ENCODE measurements at places on chromosomes 12 and 14. TPM values are rescaled to one million over a fixed set of nuclear protein-coding genes. Genes with fewer than 3 reads are reported as not detected.

RNASE2 gene
- 0.29 TPM for total RNA-seq

HSPB8 gene
- total RNA-seq = 14.7 TPM

PTPRO gene
- total RNA-seq = 1.7 TPM

CPNE8 gene
- 18.1 TPM for total RNA-seq

PELI2 gene
- total RNA-seq = 3.2 TPM

DNA sequence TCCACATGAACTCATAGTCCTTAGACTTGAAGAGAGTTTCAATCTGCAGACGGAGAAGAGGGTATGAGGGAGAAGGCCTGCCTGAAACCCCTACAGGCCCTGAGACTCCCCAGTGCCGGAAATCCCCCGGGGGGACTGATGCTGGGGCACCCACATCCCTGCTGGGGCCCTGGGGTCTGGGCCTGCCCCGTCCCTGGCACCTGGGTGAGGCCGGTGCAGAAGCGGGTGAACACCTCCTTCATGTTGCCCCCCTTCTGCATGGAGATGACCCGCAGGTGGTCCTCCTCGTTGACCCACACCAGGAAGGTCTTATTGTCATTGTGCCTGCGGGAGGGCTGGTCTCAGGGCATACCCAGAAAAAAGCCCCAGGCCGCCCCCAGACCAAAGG lies 2.4 kb downstream of the CKB start:
- DNase-seq = no peak

- no peak for DNase-seq
These were observed 47.1 kb downstream of the SEC23A start for GRCh38 chr14:39055786-39056474.

DNA sequence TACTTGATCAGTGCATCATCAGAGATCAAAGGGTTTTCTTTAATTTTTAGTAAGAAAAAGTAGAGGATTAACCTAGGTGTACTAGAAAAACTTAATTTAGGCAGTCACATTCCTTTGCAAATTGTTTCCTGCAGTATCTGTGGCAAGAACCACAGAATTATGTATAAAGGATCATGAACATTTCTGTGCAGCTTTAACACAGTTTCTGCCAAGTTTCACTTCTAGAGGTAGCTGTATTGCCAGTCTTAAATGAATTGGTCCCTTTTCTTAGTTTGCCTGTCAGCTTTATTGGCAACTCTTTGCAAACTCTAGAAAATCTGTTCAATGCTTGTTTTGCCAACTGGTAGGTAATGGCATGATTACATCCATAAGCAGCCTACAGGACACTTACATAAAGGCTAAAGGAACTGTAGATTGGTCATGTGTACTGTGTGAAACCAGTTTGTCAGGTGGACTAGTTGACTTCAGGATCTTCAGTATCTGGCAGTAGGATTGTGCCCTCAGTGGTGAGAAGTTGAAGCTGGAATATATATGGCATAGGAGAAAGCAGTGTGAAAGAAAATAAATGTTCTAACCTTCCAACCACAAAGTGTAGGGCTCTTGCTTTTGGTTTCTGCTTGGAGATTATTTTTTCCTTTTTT lies 75.9 kb downstream of the TTLL5 start:
- no peak for DNase-seq

DNA sequence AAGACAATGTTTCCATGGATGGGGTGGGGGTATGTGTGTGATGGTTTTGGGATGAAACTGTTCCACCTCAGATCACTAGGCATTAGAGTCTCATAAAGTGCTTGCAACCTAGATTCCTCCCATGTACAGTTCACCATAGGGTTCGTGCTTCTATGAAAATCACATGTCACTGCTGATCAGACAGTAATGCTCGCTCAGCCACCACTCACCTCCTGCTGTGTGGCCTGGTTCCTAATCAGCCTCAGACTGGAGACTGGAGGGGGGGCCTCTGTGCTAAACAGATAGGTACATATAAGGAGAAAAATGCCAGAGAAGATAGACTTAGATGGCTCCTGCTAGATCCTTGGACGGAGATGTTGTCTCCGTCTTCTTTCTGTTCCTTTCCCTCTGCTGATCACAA lies 1296.9 kb upstream of the SEL1L start:
- no peak for DNase-seq

- DNase-seq = peak; percentile 42
These were observed 2.6 kb downstream of the NOC4L start for GRCh38 chr12:132146772-132147422.

DNA sequence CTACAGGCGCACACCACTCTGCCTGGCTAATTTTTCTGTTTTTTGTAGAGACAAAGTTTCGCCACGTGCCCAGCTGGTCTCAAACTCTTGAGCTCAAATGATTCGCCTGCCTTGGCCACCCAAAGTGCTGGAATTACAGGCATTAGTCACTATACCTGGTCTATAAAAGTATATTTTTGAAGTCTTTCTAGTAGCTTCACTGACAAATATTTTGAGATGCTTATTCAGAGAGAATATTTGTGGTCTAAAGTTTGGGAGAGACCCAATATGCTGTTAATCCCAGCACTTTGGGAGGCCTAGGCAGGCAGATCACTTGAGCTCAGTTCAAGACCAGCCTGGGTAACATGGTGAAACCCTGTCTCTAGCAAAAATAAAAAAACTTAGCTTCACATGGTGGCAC lies 22.0 kb upstream of the PPP1R12A start:
- no peak for DNase-seq

- no peak for DNase-seq
These were observed 6.6 kb upstream of the KLRD1 start for GRCh38 chr12:10301103-10301502.

GRCh38 chr12:116015525-116015924 lies 262.0 kb downstream of the MED13L start:
- DNase-seq = no peak
